Myometrial cell (primary cell): ENCODE measurements at places on chromosomes 6 and 20. TPM values are rescaled to one million over a fixed set of nuclear protein-coding genes. Genes with fewer than 3 reads are reported as not detected.

Gene KIAA0408
- total RNA-seq: 1.4 and 2.8 TPM in 2 replicates

Gene NHSL1
- total RNA-seq: 0.29 and 0.89 TPM in 2 replicates

Gene KCNK16
- not detected in 2 replicates for total RNA-seq

Gene CUTA
- total RNA-seq: 249 and 321 TPM in 2 replicates

Gene LGSN
- total RNA-seq: not detected in 2 replicates
